ENCODE measurements at places on chromosomes 6 and 20.

GRCh38 chr6:157831018-157831369, 7.9 kb downstream of the SNX9 start:
- DNase-seq: no peak

DNA sequence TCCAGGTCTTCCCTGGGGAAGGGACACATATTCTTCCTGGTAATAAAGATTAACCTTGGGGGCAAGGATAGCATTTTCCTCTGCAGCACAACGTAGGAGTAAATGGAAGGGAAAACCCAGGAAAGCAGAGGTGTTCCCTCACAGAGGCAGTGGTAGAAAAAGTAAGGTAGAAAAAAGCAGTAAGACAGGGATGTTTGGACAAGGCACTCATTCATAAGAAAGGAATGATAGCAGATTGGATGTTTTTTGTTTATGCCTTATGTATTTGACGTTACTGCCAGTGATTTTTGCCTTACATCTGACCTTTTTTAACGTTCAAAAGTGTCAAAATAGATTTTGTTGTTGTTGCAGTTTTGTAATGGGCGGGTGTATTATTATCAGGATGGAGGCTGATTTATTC, 395.0 kb downstream of the CDKAL1 start:
- DNase-seq: no peak

DNA sequence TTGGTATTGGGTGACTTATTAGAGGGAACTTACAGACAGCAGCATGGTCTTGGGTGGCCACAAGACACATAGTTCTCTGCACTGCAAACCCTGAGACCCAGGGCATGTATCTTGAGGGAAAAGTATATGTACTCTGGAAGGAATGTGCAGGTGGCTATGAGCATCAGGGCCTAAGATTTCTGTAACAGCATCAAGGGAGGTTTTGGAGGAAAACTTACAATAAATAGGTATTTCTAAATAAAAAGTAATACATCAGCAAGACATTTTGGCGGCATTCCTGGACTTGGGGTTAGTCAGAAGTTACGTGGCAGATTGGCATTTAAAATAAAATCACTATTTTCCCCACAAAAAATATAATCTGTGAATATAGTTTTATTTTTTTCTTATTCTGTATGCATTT, 8.0 kb upstream of the STX7 start:
- no peak for DNase-seq

- DNase-seq: no peak
Observed at GRCh38 chr6:153162646-153163045, 31.6 kb upstream of the RGS17 start.

GRCh38 chr6:41922154-41922553, 855 bp downstream of the BYSL start:
- no peak for DNase-seq

DNA sequence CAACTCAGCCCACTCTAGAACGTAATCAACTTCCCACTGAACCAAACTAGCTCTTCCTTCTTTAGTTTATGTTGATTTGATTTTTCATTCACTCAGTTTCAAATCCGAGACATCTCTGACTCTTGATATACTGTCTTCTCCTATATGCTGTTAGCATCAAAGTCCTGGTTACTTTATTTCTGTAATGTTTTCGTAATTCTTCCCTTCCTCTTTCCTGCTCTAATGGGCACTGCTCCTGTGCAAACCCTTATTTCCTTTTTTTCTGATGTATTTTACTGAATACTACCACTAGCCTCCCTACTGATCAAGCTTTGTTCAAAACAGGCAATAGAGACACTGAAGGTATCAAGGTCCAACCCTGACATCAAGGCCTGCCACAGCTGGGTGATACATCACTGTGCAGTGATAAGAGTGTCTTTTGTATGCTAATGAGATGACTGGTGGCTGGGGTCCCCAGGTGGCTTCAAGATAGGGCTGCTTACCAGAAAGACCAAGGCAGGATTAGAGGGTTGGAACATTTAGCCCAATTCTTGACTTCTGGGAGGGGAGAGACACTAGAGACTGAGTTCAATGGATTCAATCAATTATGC, 95.2 kb downstream of the KIF13A start:
- DNase-seq: no peak

DNA sequence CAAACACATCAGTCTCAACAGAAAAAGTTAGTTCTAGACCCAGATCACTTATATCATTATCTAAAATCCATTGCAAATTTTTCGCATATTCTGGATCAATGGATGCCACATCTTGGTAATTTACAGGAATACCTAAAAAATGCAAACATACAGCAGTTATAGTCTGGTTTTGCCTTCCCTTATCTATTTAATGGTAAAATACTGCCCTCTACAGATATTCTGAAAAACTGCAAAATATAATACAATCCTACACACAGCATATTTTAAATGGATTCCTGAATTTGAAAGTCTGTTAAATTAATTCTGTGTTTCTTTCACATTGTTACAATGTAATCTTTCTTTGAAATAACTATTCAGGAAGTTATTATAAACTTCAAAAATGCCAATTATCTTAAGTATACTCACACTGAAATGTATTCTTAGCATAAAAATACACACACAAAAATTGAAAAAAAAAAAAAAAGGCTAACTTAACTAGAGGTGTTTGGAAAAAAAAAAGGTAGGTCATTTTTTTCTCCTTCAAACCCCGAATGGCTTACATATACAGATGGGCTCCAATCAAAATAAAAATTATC, 88.4 kb downstream of the HACE1 start:
- peak; percentile 50 for DNase-seq

DNA sequence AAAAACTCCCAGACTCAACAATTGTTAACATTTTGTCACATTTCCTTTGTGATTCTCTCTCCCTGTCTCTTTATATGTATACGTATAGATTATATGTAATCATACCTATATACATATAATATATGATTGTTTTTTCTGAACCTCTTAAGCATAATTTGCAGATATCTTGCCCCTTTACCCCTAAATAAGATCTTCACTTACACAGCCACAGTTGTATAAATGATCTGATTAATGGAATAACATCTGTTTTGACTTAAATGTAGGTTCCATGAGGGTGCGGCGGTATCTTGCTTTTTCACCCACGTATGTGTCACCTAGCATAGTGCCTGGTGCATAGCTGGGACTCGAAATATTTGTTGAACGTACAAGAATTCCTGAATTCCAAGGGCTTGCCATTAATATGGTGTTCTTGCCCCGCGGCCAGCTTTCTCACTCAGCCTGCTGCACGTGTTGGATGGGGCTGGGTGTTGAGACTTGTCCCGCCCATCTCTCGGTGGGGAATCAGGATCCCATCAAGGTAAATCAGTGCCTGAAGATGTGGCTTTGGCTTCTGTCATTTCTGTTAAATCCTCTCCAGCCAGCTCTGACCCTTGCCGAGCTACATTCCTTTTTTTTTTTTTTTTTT, 10.4 kb upstream of the MANBAL start:
- DNase-seq: no peak

GRCh38 chr20:32623667-32624157, 38.6 kb upstream of the NOL4L start:
- DNase-seq: no peak

DNA sequence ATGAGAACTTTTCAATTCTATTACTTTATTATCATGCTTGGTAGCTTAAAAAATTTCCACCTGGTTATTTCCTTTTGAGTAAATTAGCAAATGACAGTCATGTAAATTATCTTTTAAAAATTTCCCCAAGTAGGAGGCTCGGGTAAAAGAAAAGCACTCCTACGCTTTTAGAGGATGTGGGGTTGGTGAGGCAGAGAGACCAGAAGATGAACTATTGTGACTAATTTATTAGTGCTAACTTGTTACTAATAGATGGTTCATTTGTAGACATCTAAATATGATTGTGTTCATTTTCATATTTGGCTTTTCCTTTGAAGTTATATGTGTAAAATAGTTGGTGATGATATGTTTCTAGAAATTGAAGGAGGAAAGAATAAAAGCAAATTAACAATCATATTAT, 27.0 kb downstream of the ZNF292 start:
- peak; percentile 20 for DNase-seq

DNA sequence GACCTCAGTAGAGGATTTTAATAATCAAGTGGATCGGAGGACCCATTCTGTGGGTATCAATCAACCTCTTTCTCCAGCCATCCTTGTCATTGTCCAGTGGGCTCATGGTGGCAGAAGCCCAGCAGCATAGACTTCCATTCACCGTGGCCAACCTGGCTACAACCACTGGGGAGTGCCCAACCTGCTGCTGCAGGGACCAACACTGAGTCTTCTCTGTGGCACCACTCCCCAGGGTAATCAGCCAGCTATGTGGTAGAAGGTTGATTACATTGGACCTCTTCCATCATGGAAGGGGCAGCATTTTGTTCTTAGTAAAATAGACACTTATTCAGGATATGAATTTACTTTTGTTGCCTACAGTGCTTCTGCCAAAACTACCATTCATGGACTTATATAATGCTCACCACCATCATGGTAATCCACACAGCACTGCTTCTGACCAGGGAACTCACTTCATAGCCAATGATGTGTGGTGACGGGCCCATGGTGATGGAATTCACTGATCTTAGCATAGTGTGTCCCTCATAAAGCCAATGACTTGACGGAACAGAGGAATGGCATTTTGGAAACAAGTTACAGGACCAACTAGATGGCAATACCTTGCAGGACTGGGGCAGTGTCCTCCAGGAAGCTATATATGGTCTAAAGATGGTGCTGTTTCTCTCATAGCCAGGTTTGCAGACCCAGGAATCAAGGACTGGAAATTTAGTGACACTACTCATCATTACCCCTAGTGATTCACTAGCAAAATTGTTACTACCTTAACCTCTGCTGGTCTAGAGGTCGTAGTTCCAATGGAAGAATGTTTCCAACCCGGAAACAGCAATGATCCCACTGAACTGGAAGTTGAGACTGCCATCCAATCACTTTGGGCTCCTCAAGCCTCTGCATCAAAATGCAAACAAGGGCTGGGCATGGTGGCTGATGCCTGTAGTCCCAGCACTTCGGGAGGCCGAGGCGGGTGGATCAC, 7.6 kb downstream of the CD24 start:
- DNase-seq: no peak

GRCh38 chr20:9032758-9033157, 36.1 kb upstream of the PLCB4 start:
- DNase-seq: no peak

DNA sequence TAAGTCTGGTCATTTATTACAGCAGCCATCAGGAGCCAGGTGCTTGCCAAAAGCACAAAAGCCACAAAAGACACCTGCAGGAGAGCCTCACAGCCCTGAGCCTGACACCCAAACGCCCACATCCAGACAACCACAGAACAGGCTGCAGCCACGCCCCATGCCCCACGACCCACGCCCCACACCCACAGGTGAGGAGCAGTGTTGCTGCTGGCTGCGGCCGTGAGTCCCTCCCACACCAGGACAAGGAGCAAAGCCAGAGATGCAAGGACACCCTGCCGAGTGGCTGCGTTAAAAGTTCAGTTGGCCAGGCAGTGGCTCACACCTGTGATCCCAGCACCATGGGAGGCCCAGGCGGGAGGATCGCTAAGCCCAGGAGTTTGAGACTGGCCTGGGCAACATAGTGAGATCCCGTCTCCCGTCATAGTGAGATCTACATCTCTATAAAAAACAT, 43.0 kb downstream of the SLC2A4RG start:
- no peak for DNase-seq

GRCh38 chr6:37243816-37244370, 13.7 kb upstream of the TBC1D22B start:
- no peak for DNase-seq

DNA sequence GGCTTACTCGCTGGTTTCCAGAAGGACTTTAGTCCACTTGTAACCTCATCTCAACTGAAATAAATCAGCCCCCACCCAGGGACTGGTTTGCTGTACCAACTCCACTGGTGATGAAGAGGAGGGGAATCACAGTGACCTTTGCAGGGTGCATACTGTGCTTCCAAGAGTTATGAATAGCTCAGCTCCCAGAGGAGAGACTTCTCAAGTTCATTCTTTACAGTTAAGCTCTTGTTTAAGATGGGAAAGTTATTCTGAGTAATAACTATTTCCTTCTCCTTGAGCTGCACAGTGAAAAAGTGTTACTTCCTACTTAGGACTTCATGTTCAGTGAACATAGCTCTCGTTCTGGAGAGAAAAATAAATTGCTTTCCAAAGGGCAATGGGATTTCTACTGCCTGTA, 166.5 kb upstream of the ECI2 start:
- no peak for DNase-seq

- DNase-seq: no peak
Observed at GRCh38 chr20:23010096-23010495, 25.0 kb upstream of the SSTR4 start.

DNA sequence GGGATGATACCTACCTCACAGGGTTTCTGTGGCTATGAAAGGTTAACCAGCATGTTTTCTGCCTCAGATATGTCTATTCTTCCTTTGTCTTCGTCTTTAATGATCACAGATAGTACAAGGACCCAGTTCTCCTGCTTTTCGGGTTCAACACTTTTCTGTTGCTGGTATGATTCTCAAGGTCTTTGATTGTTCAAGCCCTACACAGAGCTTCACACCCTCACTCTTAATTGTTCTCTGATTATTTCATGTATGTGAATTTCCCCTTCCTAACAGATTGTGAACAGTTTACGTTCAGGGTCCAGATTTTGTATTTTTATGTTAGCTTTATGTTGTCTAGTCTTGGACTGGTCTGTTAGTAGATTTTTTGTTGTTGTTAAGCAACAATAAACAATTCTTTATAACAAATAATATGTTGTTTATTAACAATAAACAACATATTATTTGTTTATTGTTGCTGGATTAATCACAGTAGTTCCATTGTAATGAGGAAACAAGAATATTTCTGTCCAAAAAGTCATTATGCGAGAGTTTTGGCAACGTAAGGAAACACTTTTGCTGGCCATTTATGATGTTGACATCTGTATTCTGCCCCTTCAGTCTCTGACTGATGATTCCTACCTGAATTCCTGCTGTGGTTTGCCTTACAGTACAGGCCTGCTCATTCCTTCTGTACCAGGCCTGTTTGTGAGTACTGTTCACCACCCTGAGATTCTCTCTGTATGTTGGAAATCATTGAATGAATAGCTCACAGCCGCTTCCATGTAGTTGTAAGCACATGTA, 27.2 kb upstream of the TULP4 start:
- no peak for DNase-seq

All from CD4-positive, alpha-beta T cell treated with Interleukin-17A for 1 hour (primary cell).